CD4-positive, alpha-beta T cell treated with Interleukin-1 beta for 1 hour (primary cell): ENCODE measurements at places on chromosomes 7 and 10.

DNA sequence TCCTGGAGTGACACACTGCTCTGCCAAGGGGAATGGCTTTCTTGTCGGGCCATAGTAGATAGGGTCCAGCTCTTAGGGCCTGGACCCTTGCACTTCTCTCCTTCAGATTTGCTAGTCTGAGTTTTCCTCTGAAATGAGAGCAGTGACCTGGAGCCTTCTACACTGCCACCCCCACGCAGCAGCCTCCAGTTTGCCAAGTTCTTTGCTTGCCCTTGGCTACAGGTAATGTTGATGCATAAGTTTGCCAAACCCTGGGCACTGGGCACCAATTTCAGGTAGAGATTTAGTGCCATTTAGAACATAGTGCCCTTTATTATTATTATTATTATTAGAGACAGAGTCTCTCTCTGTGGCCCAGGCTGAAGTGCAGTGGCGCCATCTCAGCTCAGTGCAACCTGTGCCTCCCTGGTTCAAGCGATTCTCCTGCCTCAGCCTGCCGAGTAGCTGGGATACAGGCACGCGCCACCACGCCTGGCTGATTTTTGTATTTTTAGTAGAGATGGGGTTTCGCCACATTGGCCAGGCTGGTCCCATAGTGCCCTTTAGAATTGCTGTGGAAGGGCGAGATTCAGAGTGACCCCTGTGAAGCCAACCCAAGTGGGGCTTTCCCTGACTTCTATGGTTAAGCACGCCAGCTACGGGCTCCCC is 14.5 kb downstream of the EEPD1 start:
- DNase-seq = no peak

- no peak for DNase-seq
These were observed 180.5 kb upstream of the AOAH start for GRCh38 chr7:36904802-36905201.

GRCh38 chr7:155285833-155286232 is 11.8 kb upstream of the INSIG1 start:
- no peak for DNase-seq

DNA sequence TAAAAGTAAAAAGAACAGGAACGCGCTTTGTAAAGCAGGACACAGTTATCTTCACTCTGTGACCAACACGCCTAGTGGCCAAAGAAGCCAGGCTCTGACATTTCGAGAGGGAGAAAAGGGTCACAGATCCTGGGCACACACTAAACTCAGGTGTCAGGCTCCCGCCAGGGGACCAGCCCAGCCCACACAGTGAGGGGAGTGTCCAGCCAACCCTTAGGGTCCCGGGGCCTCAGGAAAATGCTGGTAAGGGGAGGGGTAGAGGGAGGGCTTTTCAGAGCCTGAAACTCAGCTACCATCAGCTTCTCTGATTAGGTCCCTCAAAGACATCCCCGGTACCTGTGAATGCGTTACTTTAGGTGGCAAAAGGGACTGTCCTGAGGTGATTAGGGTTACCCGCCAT is 16.6 kb downstream of the ANXA11 start:
- DNase-seq = no peak

DNA sequence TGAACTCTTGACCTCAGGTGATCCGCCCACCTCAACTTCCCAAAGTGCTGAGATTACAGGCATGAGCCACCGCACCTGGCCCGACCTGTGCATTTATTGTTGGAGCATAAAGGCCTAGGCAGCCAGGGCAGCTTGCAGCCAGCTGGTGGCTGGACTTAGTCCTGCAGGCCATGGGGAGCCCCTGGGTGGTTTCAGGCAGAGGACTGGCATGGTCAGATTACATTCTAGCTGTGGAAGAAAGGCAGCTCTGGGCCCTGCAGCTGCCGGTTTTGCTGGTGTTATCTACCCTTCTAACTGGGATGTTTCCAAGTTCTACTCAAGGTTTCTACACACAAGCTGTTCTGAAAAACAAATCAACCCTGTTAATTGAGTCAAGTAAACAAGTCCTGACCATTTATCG is 22.7 kb upstream of the MKRN1 start:
- no peak for DNase-seq

- no peak for DNase-seq
These were observed 513.6 kb downstream of the HTR7 start for GRCh38 chr10:90344226-90344625.

GRCh38 chr10:71809628-71810027 is 36.3 kb upstream of the VSIR start:
- DNase-seq = no peak

DNA sequence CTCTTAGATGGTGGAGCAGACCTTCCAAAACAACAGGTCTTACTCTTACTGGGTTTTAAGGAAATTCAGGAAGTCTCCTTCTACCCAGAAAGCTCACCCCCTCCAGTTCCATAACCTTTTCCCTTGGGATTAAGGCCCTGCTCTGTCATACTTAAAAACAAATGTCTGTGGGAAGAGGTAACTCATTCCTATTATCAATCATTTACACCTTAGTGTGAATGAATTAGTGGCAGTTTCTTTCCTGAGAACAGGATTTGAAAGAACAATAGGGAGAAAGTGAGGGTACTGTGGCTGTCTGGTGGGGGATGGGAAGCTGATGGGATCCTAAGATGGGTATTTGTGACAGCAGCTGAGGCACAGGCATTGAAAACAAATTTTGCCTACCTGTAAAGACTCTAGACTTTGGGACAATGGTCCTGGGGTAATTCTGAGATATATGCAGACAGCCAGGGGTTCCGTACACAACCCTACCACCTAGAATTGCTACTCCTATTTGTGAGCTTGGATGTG is 22.2 kb upstream of the PDLIM1 start:
- DNase-seq = no peak

GRCh38 chr7:67854221-67855178 is 857.9 kb downstream of the TYW1 start:
- no peak for DNase-seq

DNA sequence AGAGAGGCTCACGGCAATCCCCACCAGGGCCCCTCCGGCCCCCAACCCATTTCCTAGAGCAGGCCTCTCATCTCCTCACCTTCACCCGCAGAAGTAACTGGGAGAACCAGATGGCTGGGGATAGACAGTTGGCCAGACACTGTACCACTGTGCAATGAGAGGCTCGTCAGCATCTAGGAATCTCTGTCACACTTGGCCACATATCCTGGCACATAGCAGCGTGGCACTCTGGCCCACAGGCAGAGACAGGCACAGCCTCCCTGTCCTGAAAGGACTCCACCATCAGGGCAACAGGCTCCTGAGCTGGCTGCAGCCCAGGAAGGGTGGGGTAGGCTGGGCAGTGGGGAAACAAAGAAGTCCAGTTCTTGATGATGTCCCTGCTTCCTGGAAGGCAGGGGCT is 45.8 kb downstream of the C10orf143 start:
- no peak for DNase-seq
